ENCODE measurements at places on chromosomes 7 and 10. TPM values are rescaled to one million over a fixed set of nuclear protein-coding genes. Genes with fewer than 3 reads are reported as not detected.

- DNase-seq, result peak; percentile 97
Measured at GRCh38 chr10:68032113-68032512, 43.0 kb downstream of the HERC4 start.

DNA sequence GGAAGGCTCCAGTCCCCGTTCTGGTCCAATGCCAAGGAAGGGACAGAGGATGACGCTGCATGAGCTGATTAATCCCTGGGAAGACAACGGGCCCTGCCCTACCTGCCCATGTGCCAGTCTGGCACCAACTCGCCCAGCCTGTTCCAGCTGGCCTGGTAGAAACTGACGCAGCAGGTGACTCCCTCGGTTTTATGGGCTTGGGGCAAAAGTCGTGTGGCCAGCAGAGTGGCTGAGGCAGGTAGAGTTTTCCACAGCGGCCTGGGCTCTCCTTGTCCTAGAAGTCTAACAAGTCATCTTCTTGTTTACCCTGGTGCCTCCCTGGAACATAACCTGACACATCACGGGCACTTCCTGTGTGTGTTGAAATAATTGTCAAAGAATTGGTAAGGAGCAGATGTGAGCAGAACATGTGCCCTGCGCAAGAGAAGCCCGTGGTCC lies 20.4 kb upstream of the LMTK2 start:
- peak; percentile 99 for DNase-seq

C7orf33 gene
- not detected for polyA plus RNA-seq

- DNase-seq, result no peak
Measured at GRCh38 chr10:48213047-48213446, 61.4 kb downstream of the FRMPD2 start.

- no peak for DNase-seq
Measured at GRCh38 chr7:68688416-68689086, 909.7 kb upstream of the AUTS2 start.

AGR3 gene
- 509 TPM for polyA plus RNA-seq

GJC3 gene
- polyA plus RNA-seq, result 0.33 TPM

AMPH gene
- polyA plus RNA-seq, result 1.6 TPM

Data from small intestine (tissue), 16 donors.